Stimulated activated CD8-positive, alpha-beta memory T cell treated with anti-CD3 and anti-CD28 coated beads, Interleukin-15, amount 100 ng/mL, for 24 hours (primary cell): ENCODE measurements at places on chromosomes 3 and 15.

GRCh38 chr3:170790647-170791046 lies 79.3 kb downstream of the RPL22L1 start:
- DNase-seq: no peak

DNA sequence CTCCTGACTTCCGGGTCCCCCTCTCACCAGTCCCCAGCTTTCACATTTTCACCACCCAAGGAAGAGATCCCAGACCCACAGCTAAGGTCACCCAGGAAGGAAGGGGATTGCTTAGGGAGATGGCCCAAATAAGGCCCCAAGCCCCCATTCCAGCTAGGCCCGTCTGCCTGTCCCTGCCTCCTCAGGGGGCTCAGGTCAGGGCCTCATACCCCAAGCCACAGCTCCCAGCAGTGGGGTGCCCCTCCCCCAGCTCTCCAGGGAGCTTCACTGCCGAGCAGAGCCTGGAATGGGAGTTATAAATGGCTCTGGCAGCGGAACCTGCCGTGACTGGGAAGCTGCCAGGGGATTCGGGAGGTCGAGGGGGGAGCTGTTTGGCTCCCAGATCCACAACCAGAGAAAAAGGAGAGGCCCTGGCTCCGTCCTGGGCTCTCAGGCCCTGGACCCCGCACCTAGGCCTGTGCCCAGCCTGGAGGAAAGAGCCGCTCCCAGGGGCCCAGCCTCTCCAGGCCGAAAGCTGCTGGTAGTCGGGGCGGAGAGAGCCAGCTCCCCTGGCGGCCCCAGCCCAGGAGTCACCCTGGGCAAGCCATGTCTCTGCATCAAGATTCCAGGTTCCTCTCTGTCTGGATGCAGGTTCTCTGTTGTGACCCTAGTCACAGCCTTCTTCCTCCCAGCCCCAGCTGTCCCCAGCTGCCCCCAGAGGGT lies 550 bp downstream of the CCDC9B start:
- no peak for DNase-seq

- DNase-seq: no peak
These were observed 113.7 kb downstream of the TJP1 start for GRCh38 chr15:29708519-29708918.

DNA sequence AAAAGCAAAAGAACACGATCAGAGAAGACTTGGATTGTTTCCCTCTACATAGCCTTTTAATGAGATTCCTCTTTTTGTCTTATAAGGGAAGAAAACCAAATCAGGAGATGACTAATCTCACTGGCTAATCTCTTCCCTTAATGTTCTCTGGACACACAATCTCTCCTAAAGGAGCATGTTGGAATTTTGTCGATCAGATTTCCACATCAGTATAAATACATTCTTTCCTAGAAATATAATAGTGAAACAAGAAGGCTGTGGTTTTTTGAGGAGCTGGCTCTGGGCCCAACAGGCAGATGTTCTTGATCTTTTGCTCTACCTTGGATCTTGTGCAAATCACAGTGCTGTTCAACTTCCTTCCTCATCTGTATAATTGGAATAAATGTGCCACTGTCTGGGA lies 94.0 kb downstream of the GTPBP8 start:
- DNase-seq: no peak

DNA sequence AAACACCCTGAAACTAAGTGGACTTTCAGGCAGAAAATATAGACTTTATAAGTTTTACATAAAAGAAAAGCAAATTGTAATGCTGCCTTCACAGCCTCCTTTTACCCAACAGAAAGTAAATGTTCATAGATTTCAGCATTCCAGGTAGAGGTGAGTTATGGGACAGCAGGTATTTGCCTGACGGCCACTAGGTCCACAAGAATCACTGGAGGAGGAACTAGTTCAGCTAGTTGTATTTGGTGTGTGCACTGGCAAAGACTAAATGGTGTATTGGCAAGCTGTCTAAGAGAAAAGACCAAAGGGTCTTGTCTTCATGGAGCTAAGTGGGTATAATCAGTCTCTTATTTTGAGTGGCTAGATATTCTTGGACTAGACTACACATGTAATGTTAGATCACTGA lies 34.2 kb downstream of the ZNF654 start:
- no peak for DNase-seq
